Mucosa of gallbladder (tissue), 1 donor: ENCODE measurements at places on chromosomes 11 and 22. TPM values are rescaled to one million over a fixed set of nuclear protein-coding genes. Genes with fewer than 3 reads are reported as not detected.

DNA sequence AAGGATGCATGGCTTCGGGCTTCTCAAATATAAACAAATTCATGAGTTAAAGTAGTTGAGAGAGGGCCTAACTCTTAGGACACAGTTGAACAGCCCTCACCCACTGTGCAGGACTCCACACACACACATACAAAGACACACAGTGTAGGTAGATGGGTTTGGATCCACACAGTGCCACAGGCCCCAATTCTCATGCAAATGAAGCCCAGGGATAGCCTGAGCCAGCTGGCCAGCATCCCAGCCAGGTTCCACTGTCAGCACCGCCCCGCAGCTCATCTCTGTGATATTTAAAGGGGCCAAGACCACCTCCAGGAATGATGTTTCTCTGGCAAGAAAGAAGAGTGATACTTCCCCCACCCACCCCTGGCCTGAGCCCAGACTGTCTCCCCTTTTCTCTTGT is 11.7 kb downstream of the SLC35C1 start:
- DNase-seq: no peak

GRCh38 chr11:125978181-125978716 is 32.4 kb downstream of the VSIG10L2 start:
- no peak for DNase-seq

DNA sequence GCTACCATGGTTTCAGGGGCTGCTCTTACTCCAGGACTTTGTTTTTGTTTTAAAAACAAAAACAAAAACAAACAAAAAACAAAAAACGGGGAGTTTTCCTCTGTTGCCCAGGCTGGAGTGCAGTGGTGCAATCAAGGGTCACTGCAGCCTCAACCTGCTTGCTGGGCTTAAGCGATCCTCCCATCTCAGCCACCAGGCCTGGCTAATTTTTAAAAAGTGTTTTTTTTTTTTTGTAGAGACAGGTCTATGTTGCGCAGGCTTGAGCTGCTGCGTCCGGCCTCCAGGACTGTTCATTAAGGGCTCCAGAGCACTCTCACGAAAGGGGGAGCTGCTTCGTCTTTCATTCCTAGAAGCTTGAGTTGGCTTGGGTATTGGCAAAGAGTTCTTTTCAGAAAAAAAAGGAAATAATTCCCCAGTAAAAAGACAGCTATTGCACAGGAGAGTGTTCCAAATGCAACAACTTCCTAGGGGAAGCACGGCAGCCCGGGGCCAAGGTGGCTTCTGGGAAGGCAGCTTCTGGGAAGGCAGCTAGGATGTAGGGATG is 78.5 kb downstream of the NAT10 start:
- DNase-seq: no peak

DNA sequence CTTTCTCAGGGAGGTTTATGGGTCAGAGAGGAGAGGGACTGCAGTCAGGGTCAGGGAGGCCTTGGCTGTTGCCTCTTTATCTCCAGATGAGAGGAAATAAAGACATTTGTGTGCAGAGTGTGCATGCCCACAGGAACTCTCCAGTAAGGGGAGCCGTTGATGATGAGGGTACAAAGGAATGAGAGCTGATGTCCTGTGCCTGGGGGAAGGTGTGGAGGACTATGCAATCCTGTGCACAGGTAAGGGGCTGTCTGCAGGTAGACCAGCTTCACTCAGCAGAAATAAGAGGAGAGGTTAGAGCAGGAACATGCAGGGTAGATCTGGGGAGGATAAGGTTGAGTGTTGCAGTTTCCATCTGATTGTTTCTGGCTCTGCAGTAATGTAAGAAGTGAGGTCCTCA is 132.6 kb downstream of the NTM start:
- DNase-seq: no peak

DNA sequence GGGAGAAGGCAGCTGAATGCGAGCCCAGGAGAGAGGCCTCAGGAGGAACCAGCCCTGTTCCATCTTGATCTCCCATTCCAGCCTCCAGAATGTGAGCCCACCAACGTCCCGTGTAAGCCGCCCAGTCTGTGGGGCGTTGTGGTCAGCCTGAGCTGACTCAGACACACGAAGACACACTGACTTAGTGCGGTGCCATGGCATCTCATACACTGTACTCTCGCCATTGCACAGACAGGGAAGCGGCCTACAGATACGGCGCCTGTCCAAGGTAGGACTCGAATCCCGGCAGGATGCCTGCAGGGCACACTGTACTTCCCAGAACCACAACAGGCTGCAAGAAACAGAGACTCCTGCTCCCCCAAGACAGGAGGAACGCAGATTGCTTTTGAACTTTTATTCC is 179.6 kb downstream of the CTTN start:
- DNase-seq: no peak

Gene ADAMTS15
- 3.2 TPM for total RNA-seq

DNA sequence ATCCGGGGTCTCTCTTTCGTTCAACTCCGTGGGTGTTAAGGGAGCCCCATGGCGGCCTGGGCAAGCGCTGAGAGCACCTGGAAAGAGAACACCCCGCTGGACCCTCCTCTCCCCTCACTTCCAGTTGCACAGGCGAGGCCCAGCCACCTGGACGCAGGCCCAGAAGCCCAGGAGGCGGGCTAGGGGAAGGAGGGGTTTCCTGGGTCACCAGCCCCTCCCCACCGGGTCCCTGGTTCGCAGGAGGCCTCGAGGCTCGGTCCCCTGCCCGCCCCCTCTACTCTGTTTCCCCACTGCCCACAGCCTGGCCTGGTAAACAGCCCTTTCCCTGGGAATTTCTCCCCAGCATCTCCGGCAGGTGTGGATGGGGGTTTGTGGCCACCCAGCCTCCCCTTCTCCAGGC is 8.5 kb upstream of the NFAM1 start:
- no peak for DNase-seq

- no peak for DNase-seq
Observed at GRCh38 chr11:62152245-62153086, 28.7 kb downstream of the INCENP start.

DNA sequence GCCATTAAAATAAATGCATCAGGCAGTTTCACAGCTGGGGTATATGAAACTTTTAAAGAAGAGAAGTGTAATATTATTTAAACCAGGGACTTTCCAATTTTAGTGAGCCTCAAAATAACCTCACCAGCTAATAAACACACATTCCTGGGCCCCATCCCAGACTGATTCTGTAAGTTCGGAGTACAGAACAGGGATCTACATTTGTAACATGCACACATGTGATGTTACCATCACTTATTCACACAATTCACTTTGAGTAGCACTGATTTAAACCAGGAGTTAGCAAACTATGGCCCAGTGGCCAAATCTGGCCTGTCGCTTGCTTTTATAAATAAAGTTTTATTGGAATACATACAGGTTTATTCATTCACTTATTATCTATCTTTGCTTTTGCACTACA is 62.0 kb downstream of the STK33 start:
- no peak for DNase-seq

GRCh38 chr11:133516845-133517244 is 15.5 kb downstream of the OPCML start:
- DNase-seq: no peak

DNA sequence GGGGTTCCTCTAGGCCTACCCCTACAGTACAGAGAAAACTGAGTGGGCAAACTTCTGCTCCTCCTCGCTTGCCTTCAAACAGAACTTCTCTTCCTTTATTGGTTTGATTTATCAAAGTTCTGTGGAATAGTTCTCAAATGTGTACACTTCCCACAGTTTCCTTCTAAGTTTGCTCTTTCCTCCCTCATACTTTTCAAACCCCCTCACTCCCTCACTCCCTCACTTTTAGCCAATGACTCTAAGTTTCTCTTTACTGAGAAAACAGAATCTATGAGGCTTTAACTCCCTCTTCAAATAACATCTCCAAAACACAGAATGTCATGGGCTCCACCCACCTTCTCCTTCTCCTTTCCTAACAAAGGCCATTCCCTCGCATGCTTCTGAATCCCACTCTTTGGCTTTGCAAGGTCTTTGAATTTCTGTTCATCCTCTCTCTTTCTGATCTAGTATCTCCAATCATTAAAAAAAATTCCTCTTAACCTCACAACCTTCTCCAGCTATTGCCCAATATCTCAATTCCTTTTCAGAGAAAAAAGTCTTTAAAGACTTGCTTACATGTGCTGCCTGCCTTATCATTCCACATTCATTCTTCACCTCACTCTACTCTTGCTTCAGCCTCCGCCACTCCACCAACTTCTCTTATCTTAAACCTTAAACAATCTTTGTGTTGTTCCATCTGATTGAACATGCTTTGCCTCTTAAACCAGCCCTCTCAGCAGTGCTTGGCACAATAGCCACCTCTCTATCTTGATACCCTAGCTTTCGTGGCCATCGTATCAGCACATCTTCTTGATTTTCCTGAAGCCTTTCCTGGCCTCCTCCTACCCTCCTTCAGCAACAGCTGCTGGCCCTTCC is 57.2 kb downstream of the DDI1 start:
- no peak for DNase-seq

DNA sequence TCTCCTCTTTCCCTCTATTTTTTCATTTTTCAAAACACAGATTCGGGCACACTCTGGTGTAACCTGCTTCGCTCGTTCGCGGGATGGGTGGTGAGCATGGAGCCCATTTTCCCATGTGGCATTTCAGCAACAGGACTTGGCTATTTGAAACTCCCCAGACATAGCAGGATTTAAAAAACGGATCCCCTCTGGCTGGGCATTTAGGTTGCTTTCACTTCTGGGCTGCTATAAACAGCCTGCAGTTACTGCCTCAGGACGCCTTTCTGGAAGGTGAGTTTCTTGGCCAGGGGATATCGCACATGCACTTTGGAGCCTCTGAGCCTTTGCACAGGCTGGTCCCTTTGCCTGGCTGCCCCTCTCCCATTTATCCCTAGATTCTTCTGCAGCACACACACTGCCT is 2.8 kb upstream of the MPPED1 start:
- DNase-seq: no peak

- peak; percentile 29 for DNase-seq
Observed at GRCh38 chr11:7637447-7638157, 35.7 kb downstream of the CYB5R2 start.

GRCh38 chr11:39586036-39586435 is 1873.4 kb downstream of the LRRC4C start:
- DNase-seq: no peak

- DNase-seq: no peak
Observed at GRCh38 chr11:81687057-81687456, 1046.6 kb downstream of the FAM181B start.

Gene CASP5
- not detected for total RNA-seq

GRCh38 chr11:78514922-78515502 is 59.7 kb downstream of the NARS2 start:
- no peak for DNase-seq

Gene SLC25A18
- 0.92 TPM for total RNA-seq

Gene MUC5AC
- total RNA-seq: 18.6 TPM

Gene P4HA3
- 1.0 TPM for total RNA-seq

DNA sequence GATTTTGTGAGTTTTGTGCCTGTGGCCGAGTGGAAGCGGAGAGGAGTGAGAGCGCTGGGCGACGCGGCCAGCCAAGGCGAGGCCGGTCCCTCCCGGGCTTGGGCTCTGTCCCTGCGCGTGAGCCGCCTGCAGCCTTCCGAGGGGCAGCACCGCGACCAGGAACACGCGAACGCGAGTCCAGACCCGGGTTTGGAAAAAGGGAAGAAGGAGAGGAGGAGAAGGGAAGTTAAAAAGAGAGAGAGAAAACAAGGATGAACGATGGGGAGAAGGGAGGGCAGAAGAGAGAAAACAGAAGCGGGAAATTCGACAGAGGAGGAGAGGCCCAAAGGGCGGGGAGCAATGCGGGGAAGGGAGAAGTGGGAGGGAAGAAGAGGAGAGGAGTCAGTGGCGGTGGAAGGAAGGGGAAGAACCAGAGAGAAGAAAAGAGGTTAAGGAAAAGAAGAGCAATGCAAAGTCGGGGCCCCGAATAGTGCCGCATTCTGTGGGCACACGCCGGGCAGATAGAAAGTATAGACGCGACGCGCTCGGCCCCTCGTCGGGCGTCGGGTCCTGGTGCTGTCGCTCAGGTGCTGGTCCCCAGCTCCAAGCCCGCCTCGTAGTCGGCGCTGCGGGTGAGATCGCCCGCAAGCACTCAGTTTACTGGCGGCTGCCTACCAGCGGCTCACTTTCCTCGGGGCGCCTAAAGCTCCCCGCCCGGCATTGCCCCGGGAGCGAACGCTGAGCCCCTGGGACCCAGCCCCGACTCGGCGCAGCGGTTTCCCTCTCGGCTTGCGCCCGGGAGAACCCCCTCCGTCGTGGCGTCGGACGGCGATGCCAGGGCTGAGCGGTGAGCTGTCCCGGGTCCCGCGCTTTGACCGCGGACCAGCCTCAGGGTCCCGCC is 2.8 kb upstream of the BARX2 start:
- DNase-seq: no peak

- no peak for DNase-seq
Observed at GRCh38 chr11:91997226-91997625, 227.4 kb upstream of the FAT3 start.

Gene OR51I1
- 0.23 TPM for total RNA-seq

DNA sequence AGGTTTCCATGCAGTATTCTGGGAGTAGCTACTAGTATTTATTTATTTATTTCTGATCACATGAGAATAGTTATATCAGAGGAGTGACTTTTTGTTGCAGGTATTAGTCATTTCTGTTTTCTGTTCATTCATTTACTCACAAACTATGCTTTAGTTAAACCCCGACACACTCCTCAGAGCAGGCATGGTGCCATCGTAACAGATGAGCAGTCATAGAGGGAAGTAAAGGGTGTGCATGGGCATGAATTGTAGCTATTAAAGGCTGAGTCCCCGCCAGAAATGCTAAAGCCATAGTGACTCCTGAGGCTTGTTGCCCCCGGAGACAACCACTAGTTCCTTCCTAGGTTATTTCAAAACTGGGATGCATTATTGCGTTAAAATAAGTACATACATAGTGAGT is 10.6 kb downstream of the JHY start:
- no peak for DNase-seq

- DNase-seq: no peak
Observed at GRCh38 chr11:132245403-132246385, 875.3 kb downstream of the NTM start.

- no peak for DNase-seq
Observed at GRCh38 chr11:118604566-118604965, 2.8 kb upstream of the PHLDB1 start.

DNA sequence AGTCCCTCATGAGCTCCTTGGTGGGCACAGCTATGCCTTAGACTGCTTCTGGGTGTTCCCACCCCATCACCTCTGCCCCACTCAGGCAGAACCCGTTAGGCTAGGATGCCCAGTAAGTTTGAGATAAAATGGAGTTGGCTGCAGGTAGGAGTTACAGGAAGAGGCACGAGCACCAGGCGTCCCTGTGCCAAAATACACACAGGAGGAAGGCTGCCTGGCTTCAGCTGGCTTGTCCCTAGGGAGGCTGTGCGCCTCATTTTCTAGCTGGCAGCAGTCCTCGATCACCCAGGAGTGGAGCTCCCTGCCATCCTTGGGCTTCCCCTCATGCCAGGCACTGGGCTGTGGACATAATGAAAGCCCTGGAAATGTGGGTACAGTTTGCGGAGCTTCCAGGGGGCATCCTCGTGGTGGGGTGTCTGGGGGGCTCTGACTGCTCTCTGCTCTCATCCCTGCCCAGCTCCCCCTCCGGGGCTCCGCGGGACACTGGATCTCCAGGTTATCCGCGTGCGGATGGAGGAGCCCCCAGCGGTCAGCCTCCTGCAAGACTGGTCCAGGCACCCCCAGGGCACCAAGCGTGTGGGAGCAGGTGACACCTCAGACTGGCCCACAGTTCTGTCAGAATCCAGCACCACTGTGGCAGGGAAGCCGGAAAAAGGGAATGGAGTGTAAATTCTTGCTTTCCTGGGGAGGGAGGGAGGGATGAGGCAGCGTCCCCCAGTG is 12.3 kb upstream of the MARK2 start:
- no peak for DNase-seq
